ENCODE measurements at places on chromosomes 3 and 15.

- DNase-seq, result no peak
These were observed 74.6 kb downstream of the ARHGEF26 start for GRCh38 chr3:154195620-154196356.

GRCh38 chr3:161475905-161476304, 20.7 kb upstream of the OTOL1 start:
- no peak for DNase-seq

DNA sequence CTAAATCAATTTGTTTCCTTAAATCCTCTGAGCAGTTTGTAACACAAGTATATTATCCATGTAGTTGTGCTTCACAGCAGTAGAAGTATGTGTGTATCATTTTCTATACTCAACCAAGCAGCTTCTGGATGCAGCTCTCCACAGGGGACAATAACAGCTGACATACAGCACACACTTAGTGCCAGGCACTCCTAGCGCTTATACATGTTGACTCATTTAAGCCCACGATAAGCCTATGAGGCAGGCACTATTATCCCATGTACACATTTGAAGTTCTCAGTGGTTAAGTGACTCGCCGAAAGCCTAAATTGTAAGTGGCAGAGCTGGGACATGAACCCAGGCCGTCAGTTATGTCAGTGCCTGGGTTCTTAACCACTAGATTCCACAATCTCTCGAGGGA, 20.3 kb upstream of the LPP start:
- peak; percentile 31 for DNase-seq

- peak; percentile 88 for DNase-seq
These were observed 12.5 kb upstream of the MORF4L1 start for GRCh38 chr15:78859971-78860719.

DNA sequence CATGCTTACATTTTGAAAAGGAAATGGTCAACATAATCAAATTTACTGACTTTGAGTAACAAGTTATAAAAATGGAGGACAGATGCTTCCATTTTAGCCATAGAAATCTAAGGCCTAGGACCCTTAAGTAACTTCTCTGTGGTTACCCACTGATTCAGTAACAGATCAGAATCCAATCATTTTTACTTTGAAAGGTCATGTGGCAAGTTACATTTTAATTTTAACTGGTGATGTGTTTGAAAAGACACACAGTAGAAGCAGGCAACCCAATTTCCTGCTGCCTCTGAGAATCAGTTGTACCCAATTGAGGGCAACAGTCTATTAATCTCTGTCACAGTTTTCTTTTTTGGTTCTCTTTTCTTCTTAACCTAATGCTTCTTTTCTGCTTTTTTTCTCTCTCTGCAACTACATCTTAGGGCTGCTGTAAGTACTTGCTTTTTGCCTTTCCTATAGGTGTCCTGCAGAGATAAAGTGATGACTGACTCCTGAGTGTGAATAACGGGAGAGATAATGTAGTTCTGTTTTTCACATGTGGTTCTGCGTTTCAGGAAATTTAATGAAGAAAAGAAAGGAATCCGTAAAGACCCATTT, 3.3 kb downstream of the ZWILCH start:
- no peak for DNase-seq

DNA sequence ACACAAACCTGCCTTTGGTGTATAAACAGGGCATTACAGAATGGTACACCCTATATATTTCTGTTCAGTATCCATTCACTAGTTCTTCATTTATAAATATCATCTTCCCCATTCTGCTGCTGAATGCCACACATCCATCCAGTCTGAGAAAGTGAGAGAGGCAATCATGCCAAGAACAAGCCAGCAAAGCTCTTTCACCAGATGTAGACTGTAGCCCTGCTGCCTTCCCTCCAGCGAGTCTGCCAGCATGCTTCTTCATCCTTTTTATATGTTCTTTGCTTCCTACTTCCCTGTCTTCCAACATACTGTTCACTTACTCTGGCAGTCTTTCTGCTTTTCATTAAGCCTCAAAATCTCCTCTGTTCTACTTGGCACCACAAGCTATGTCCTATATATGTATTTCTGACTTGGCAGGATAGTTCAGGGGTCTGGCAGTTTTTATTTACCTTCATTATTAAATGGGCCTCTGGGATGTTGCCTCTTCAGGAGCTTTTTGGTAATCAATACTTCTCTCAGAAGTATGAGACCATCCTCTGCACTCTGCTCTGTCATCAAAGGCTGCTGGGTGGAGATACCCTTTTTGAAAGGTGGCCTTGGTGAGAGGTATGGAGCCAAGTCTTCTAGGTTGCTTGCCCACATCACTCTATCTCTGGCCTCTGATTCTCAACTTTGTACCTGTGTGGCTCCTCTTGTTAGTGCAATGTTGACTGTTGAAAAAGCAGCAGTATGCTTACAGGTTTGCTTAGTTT, 48.6 kb downstream of the CHP1 start:
- no peak for DNase-seq

- DNase-seq, result no peak
These were observed 10.9 kb upstream of the NCKIPSD start for GRCh38 chr3:48696601-48697000.

- DNase-seq, result no peak
These were observed 12.6 kb downstream of the KLHL18 start for GRCh38 chr3:47295322-47295721.

Data from stimulated activated CD8-positive, alpha-beta memory T cell treated with anti-CD3 and anti-CD28 coated beads, Interleukin-4, amount 100 ng/mL, for 48 hours (primary cell).